ENCODE measurements at places on chromosomes 4 and X. TPM values are rescaled to one million over a fixed set of nuclear protein-coding genes. Genes with fewer than 3 reads are reported as not detected.

The ARHGAP36 gene
- not detected for total RNA-seq

The CD38 gene
- total RNA-seq = 3.9 TPM

The PAGE2B gene
- 1.1 TPM for total RNA-seq

The TMSB15B gene
- 11.1 TPM for total RNA-seq

The SYAP1 gene
- total RNA-seq = 14.7 TPM

The MAGEE1 gene
- 3.7 TPM for total RNA-seq

The SLC2A9 gene
- total RNA-seq = 1.8 TPM

The ANXA10 gene
- total RNA-seq = not detected

The RADX gene
- 15.3 TPM for total RNA-seq

The VSIG4 gene
- total RNA-seq = not detected

The WDR44 gene
- total RNA-seq = 12.7 TPM
